NCI-H1417 treated with DMSO at 0.1 percent for 48 hours (cell line): ENCODE measurements at places on chromosomes 11 and 22.

GRCh38 chr11:94655291-94655690 lies 88.1 kb downstream of the PIWIL4 start:
- DNase-seq: no peak

DNA sequence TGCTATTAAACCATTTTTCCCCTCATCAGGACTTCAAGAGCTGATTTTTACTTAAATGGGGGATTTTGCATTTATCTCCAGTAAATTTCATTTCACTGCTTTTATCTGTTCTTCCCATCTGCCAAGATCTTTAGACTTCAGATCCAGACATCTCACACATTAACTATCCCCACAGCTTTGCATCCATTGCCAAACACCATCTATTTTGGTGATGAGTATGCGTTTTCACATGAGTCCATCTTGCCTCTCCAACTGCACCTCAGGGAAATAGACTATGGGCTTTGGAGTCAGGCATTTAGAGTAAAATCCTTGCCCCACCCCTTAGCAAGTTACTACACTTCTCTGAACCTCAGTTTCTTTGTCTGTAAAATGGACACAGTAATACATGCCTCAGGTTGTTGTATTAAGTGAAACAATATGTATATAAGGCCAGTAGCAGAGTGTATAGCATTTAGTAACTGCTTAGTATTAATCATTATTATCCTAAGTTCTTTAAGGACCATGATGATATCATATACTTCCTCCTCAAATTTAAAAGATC lies 53.6 kb upstream of the NFRKB start:
- DNase-seq: no peak

GRCh38 chr11:22763166-22763565 lies 66.4 kb downstream of the SVIP start:
- no peak for DNase-seq

- no peak for DNase-seq
Measured at GRCh38 chr11:128892866-128893565, 1.9 kb downstream of the KCNJ5 start.

- no peak for DNase-seq
Measured at GRCh38 chr22:28013611-28014010, 94.6 kb upstream of the PITPNB start.

GRCh38 chr22:46201059-46201757 lies 48.9 kb downstream of the CDPF1 start:
- DNase-seq: no peak

- no peak for DNase-seq
Measured at GRCh38 chr11:65559951-65560537, 1.9 kb upstream of the LTBP3 start.

DNA sequence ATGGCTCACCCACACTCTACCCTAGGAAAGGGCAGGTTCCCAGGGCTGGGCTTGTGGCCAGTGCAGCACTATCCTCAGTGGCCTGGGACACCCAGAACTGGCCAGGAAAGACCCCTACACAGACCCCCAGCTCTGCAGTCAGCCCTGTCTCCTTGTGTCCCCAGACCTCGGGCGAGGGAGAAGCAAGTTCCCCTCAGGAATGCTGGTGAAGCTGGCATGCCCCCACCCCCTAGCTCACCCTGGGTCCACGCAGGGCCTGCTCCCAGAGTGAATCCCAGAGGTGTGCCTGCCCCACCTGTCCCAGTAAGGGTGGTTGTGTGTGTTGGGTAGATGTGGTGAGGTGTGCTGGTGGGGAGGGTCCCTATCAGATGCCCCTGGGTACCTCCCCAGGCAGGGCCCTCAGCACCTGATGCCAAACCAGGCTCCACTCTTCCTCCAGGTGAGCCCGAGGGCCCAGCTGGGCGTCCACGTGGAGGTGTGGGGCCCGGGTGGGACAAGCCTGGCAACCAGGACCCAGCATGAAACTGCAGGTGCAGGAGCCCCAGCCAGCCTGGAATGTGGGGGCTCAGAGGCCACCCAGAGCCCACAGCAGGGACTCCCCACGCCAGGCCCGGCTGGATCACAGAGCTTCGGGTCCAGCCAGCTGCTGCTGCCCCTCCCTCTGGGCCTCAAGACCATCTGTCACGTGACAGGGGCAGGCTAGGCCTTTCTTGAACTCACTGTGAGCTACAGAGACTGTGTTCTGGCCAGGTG lies 48.4 kb upstream of the KCNQ1OT1 start:
- no peak for DNase-seq

DNA sequence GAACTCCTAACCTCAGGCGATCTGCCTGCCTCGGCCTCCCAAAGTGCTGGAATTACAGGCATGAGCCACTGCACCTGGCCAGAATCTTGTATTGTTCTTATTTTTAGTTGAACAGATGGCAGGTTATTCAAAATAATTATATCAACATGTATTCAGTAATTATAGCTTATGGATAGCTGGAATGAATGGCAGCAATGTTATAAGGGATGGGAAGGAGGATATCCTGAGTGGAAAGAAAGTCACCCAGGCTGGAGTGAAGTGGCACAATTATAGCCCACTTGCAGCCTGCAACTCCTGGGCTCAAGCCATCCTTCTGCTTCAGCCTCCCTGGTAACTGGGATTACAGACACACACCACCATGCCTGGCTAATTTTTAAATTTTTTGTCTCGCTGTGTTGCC lies 88.1 kb downstream of the MED15 start:
- DNase-seq: no peak

DNA sequence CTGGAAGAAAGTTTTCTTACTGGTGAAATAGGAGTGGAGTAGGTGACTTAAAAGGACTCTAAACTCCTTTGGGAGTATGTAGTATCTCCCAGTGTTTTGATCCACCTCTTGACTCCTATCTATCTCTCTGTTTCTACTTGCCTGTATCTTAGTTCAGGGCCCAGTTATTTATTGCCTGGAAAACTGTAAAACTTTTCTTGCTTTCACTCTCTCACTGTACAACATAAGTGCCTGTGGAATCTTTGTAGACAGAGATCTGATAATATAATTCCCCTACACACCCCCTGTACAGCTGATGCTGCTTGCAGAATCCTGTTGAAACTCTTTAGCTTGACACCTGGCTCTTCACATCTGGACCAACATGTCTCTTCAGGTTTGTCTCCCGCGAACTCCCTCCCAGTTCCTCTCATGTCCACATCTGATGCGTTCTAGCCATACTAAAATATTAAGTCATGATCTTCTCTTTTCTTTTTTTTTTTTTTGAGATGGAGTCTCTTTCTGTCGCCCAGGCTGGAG lies 26.5 kb upstream of the SESN3 start:
- no peak for DNase-seq

- no peak for DNase-seq
Measured at GRCh38 chr11:120211522-120212258, 858 bp downstream of the OAF start.

DNA sequence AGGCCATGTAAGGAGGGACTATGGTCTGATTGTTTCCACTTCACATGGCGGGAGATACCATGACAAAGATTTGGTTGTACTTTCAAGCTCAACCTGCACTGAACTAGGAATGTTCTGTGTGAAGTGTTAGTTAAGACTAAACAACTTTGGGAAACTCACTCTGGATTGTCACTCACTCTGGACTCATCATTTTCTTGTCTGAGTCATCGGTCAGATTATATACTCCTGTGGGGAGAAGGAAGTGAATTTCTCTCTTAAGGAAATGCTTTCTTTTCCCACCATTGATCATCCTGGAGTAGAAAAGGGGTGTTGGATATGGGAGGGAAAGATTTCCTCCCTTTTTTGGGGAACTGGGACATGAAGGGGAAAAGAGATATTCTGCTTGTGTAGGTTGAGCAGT lies 26.9 kb upstream of the CAT start:
- DNase-seq: no peak

- no peak for DNase-seq
Measured at GRCh38 chr22:22616636-22617035, 27.8 kb upstream of the GGTLC2 start.

GRCh38 chr11:110217223-110217877 lies 79.1 kb downstream of the RDX start:
- no peak for DNase-seq
